Stimulated activated CD8-positive, alpha-beta memory T cell treated with anti-CD3 and anti-CD28 coated beads, Interleukin-4, amount 100 ng/mL, for 1 hour (primary cell): ENCODE measurements at places on chromosomes 5 and 9.

- DNase-seq, result no peak
Measured at GRCh38 chr5:125673359-125673950, 749.8 kb upstream of the GRAMD2B start.

- DNase-seq, result no peak
Measured at GRCh38 chr5:152595405-152595804, 190.3 kb upstream of the NMUR2 start.

GRCh38 chr5:53364061-53364460, 116.4 kb upstream of the FST start:
- no peak for DNase-seq

DNA sequence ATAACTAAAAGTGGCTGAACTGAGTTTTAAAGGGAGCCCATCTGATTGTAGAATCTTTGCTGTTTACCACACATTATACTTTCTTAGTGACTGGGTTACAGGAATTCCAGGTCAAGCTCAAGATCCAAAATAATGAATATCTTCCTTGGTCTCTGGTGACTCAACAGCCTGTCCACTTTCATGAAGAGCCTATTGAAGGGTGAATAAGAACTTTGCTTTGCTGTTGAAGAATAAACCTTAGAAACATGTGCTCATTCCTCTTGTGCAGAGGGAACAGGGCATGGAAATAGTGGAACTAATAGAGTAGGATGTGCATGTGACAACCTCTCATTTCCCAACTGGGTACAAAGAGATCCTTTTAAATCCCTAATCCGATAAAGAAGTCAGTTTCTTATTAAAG, 21.4 kb downstream of the ALDH1A1 start:
- DNase-seq, result no peak

- no peak for DNase-seq
Measured at GRCh38 chr5:133953568-133954145, 14.8 kb downstream of the C5orf15 start.

- no peak for DNase-seq
Measured at GRCh38 chr9:101311758-101312420, 72.9 kb downstream of the BAAT start.

DNA sequence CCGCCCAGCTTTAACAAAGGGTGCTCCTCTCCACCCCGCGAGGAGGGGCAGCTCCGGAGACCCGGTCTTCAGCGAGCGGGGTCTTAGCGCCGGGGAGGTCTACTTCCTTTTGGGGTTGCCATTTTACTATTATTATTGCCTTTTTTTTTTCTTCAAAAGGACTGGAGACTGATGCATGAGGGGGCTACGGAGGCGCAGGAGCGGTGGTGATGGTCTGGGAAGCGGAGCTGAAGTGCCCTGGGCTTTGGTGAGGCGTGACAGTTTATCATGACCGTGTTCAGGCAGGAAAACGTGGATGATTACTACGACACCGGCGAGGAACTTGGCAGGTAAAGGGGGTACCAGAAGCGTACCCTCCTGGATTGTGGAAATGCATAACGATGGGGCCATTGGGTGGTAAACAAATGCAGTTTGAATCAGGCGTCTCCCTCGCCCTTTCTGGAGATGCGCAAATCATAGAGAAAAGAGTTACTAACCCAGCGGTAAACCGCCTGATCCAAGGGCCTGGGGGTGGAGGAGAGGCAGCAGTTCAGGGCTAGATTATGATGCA, 1.2 kb downstream of the DAPK1 start:
- DNase-seq, result no peak

DNA sequence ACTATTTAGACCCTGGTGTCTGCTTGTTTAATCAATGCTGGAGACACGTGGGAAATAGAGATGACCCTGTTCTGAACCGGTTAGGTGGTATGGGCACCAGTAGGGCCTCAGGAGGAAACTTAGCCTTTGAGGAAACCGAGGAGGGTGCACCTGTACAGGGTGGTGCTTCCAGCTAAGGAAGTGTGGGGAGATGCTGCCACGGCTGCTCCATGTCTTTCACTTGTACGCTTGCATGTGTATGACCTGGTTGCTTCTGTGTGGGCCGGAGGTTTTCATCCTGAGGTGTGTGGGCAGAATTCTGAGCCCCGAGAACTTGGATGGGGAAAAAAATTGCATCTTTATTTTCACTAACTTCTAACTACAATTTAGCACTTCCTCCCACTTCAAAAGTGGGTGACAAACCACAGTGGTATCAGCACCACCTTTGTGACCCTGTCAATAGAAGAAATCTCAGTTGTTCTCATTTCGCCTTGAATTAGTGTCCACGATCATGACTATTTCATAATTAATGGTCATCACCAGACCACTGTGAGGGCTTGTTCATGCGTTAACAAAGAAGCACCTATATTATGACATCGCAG, 99.8 kb upstream of the SPATA31C2 start:
- DNase-seq, result no peak

DNA sequence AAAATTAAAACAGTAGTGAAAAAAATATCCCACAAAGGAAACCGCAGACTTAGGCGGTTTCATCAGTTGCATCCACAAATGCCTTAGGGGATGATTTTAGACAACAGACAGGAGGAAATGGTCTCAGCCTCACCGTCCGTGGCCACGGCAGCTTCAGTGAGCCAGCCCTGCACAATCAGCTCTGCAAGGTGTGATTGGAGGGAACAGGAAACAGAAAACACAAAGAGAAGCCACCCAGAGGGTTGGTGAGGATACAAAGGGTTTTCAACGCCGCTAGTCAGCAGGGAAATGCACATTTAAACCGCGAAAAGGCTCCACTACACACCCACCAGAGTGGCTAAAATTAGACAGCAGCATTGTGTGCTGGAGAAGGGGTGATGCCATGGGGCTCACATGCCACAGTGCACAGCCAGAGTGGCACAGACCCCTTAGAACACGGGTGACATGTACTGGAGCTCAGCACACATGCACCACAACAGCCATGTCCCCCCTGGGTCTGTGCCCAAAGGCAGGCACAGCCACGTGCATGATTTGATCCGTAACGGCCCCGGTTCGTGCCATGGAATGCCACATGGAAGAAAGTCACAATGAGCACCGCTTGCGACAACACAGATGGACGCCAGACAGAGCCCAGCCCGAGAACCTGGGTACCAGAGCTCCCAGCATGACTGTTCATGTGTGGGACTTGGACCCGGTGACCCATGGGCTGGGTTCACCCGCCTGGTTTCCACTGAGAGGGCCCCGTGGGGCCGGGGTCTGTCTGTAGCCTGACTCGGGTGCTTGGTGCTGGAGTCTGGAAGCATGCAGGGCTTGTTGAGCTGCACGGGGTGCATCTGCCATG, 18.3 kb upstream of the TERT start:
- DNase-seq, result no peak

GRCh38 chr9:133914442-133915342, 77.4 kb downstream of the VAV2 start:
- DNase-seq, result no peak

DNA sequence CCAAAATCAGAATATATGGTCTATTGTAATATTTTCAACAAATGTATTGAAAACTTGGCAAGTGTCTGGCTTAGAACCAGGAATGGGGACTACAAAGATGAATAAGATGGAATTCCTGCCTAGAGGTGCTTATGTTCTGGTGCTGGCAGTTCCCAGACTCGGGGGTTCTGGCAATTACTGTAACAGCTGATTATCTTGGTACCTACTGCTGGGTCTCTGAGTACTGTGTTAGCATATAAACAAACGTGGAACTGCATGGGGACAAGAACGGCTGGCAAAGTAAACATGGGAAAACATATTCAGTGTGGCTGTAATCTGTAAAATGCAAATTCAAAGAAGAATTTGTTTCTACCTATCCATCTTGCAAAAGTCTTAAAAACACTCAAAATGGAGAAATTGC, 89.9 kb downstream of the SLC24A2 start:
- no peak for DNase-seq

- no peak for DNase-seq
Measured at GRCh38 chr5:72949481-72949880, 6.4 kb upstream of the FCHO2 start.

DNA sequence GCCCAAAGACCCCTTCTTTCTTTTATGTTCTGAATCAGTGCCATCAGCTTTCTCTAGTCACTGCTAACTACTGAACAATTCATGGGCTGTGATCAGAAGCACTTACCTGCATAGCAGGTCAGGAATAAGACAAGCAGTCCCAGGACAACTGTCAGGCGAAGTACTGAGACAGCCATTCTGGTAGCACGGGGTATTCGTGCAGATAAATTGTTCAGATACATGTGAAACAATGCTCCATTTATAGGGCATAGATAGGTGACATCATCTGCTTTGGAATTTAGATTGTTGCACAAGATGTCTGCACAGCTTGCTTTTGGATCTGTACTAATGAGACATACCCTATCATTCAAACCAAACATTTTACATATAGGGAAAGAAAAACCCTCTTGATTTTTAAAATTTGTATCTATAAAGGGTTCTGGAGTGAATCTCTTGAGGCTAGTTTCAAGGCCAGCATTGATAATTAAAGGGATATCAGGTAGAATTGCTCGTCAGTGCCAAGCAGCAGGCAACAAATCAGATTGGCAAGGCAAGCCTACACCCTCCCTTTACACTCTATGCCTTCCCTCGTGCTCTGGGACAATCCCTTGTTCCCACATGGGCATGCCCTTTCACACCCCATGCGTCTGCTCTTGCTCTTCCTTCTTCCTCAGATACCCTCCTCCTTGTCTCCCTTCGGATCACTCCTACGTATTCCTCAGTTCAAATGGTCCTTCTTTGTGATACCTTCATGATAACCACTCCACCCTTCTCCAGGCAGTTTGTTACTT, at the start of gene C5orf46:
Gene C5orf46, minus strand, starts transcription at position 213 of the 770 bp plus-strand sequence. Its CDS starts 37 bp downstream, at position 176.
- no peak for DNase-seq

- no peak for DNase-seq
Measured at GRCh38 chr5:111262153-111262552, 38.0 kb downstream of the CAMK4 start.

- DNase-seq, result no peak
Measured at GRCh38 chr9:102767076-102767475, 228.1 kb upstream of the CYLC2 start.

DNA sequence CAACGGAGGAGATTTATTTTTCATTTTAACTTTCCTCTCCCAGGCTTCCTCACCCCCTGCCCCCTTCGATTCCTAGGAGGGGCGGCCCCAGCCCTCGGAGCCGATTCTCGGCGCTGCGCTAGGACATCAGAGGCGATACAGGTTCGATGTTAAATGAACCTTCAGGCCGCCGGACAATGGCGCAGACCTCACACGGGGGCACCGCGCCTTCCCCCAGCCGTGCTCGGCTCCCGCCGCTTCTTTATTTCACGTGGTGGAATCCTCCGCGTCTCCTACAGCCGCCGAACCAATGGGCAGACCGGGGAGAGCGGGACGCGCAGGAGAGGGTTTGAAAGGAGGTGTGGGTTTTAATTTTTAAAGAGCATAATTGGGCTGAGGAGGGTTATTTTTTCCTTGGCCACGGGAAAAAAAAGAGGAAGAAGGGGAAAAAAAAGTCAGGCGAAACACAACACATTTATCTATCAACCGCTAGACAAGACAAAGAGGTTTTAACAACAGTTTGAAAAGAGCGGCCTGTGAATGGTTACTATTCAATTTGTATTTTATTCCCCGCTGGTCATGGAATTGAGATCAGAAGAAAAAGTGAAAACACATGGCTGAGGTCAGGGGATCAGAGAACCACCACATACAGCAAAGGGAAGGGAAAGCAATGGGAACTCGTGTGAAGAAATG, 126.8 kb downstream of the TMEM174 start:
- DNase-seq, result no peak

DNA sequence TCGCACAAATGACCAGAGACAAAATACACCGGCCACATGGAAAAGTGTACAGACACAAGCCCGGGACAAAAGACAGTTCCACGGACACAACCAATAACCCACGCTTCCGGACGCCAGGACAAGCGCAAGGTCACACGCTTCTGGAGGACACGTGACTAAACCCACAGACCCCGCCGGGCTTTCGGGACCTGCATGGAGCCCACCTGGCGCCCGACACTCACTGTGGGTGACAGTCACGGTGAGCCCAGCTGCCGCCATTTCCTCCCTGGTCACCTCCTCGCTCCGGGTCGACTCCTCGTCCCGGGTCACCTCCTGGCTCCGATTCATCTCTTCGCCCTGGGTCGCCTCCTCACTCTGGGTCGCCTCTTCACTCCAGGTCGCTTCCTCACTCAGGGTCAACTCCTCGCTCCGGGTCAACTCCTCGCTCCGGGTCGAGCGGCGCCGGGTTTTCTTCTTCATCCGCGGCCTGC, 470 bp downstream of the BAG1 start:
- no peak for DNase-seq

GRCh38 chr9:99349870-99350269, 127.8 kb downstream of the SEC61B start:
- no peak for DNase-seq

GRCh38 chr5:139985290-139985689, 57.8 kb downstream of the NRG2 start:
- DNase-seq, result no peak

DNA sequence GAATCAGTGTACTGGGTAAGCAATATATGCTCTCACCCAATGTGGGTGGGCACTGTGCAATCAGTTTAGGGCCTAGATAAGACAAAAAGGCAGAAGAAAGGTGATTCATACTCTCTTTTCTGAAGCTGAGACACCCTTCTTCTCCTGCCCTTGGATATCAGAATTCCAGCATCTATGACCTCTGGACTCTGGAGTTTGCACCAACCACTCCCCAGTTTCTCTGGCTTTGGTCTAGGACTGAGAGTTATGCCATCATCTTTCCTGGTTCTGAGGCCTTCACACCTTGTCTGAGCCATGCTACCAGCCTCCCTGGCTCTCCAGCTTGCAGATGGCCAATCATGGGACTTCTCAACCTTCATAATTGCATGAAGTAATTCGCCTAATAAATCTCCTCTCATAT, 724.6 kb upstream of the TYRP1 start:
- no peak for DNase-seq

- no peak for DNase-seq
Measured at GRCh38 chr9:4298255-4299004, 1.4 kb downstream of the GLIS3 start.
